ENCODE measurements at places on chromosomes 1 and 21.

- no peak for DNase-seq
These were observed 2.4 kb downstream of the USP21 start for GRCh38 chr1:161161652-161162051.

- no peak for DNase-seq
These were observed 42.8 kb downstream of the ELK4 start for GRCh38 chr1:205589046-205589445.

DNA sequence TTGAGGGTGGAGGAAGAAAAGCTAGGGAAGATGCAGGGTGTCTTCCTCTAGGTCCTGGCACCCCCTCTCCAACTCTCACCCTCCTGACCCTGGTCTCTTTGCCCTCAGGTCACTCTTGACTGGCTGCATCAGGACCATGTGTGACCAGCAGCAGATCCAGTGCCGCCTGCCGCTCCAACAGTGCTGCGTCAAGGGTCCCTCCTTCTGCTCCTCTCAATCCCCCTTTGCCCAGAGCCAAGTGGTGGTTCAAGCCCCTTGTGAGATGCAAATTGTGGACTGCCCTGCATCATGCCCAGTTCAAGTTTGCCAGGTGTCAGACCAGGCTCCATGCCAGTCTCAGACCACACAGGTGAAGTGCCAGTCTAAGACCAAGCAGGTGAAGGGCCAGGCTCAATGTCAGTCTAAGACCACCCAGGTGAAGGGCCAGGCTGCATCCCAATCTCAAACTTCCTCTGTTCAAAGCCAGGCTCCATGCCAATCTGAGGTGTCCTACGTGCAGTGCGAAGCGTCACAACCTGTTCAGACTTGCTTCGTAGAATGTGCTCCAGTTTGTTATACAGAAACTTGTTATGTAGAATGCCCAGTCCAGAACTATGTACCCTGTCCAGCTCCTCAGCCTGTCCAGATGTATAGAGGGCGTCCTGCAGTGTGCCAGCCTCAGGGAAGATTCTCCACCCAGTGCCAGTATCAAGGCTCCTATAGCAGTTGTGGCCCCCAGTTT, 1.8 kb downstream of the KPRP start:
- DNase-seq: no peak

DNA sequence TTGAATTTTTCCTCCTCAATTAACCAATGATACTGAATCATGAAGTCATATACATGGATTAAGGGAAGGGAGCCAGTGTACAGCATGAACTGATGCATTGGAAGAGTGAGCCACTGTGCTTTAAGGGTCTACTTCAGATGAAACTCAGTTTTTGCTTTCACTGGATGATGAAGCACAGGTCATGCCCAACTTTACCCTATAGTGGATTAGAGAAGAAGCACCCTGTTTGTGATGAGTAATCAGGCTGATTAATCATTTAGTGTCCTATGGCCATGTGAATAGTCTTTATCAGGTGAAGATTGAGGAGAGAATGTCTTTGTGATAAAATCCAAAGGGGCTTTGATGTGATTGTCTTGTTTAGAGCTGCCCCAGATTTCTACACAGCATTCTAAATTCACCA, 24.7 kb upstream of the LAMC1 start:
- DNase-seq: no peak

- no peak for DNase-seq
These were observed 167.1 kb downstream of the ZBTB18 start for GRCh38 chr1:244218220-244218619.

- no peak for DNase-seq
These were observed at the start of gene CELF3 for GRCh38 chr1:151716771-151717631. Gene CELF3 (minus strand): TSS chr1:151716803. CDS start chr1:151716020, 783 bp downstream.

GRCh38 chr1:226945858-226946245, 5.8 kb downstream of the COQ8A start:
- no peak for DNase-seq

DNA sequence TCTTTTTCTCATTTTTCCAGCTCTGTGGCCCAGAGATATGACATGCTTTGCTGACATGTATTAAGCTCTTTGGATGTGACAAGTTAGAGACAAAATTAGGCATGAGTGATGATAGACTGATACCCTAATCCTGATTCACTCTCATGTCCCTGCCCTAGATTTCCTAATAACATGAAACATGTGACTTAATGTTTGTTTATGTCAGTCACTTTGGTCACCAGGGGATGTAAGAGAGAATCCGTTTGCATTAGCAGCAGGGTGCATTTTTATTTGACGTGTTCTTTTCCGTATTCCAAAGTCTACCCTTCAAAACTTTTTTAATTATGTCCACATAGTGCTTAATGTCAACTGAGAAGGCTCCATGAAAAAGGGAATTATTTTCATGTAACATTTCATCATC, 192.4 kb downstream of the HMCN1 start:
- peak; percentile 31 for DNase-seq

- no peak for DNase-seq
These were observed 482 bp downstream of the TM2D1 start for GRCh38 chr1:61724506-61724812.

- DNase-seq: no peak
These were observed 50.2 kb upstream of the TIAM1 start for GRCh38 chr21:31394309-31394708.

GRCh38 chr1:173187671-173188237, 19.4 kb downstream of the TNFSF4 start:
- no peak for DNase-seq

DNA sequence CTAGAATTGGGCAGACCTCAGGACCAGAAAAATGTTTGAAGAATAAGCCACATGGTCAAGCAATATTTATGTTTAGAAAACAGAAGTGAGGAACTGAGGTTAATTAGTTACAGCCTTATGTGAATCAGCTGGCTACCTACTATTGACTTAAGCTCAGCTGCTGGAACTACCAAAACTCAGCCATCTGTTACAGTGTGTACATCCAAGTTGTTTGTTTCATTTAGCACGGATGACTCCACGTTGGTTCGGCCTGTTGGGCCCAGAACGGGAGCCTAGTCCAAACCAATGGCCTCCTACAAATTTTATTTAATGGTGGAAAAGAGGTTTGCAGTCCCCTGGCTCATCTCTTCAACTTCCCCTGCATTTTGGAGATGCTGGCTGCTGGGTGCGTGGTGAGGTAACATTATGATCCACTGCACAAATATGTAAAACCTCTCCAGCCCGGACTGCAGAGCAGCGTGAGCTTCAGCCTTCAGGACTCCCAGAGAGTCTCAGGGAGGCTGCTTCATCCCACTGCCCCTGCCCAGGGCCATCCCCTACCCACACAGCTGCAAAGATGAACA, 143.4 kb downstream of the ZZZ3 start:
- DNase-seq: peak; percentile 96

- peak; percentile 98 for DNase-seq
These were observed 28.5 kb upstream of the EPS8L3 start for GRCh38 chr1:109792056-109792831.

- DNase-seq: no peak
These were observed 28.1 kb downstream of the RAB4A start for GRCh38 chr1:229298887-229299503.

GRCh38 chr1:15283526-15283925, 36.5 kb downstream of the FHAD1 start:
- DNase-seq: no peak

DNA sequence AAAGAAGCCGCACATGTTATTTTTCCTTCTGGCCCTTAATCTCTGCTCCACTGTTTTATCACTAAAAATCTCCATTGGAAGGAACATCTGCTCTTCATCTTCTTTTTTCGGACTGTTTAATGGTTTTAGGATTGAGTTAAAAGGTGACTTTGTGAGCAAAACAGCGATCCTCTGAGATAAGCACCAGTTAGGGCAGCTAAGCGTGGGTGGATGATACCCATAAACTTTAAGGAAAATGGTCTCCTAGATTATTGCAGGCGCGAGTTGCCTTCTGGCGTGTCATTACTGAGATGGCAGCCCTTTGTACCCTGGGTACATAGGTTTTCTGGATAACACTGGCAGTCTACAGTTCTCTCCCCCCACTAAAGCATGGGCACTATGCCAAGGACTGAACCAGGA, 44.0 kb upstream of the HMGB4 start:
- no peak for DNase-seq

DNA sequence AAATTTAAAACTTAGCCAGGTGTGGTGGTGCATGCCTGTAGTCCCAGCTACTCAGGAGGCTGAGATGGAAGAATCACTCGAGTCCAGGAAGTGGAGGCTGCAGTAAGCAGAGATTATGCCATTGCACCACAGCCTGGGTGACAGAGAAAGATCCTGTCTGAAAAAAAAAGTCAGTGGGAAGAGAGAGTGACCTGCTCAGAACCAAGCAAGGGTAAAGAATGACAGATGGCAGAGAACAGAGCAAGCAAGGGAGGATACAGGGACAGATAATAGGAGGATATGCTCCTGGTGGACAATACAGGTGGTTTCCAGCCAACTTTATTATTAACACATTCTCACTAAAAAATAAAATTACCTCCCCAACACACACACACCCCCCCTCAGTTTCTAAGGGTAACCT, 4.6 kb upstream of the TMEM51 start:
- DNase-seq: no peak

GRCh38 chr1:227558732-227559262, 4.6 kb upstream of the ZNF678 start:
- DNase-seq: no peak

DNA sequence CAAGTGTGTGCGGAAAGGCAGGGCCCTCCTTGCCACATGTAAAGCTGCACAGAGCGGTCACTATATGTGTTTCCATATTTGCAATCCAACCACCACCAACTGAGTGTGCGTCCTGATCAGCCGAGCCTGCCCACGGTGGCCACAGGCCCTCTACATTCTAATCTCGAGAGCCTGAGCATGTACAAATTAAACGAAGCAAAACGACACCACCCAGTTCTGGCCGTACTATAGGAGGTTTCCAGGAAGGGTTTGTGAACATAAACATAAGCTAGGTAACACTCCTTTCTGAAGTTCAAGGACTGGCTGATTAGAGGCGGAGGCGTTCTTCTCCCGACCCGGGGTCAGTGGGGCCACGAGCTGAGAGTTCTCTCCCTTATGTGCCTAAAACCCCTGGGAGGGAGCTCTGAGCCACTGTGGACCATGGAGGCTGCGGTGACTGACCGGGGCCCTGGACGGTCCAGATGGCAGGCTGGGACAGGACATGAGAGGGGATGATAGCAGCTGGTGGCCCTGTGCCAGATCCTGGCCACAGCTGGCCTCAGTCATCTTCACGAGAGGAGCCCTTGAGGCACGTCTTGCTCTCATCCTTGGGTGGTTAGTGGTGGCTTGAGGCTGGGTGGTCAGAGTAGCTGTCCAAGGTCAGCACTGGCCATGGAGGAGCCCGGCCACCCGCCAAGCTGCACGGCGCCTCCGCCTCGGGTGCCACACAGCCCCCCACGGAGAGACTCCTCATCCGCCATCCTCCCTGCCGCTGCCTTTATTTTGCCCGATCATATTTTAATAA, 39.1 kb upstream of the TRAPPC10 start:
- no peak for DNase-seq

DNA sequence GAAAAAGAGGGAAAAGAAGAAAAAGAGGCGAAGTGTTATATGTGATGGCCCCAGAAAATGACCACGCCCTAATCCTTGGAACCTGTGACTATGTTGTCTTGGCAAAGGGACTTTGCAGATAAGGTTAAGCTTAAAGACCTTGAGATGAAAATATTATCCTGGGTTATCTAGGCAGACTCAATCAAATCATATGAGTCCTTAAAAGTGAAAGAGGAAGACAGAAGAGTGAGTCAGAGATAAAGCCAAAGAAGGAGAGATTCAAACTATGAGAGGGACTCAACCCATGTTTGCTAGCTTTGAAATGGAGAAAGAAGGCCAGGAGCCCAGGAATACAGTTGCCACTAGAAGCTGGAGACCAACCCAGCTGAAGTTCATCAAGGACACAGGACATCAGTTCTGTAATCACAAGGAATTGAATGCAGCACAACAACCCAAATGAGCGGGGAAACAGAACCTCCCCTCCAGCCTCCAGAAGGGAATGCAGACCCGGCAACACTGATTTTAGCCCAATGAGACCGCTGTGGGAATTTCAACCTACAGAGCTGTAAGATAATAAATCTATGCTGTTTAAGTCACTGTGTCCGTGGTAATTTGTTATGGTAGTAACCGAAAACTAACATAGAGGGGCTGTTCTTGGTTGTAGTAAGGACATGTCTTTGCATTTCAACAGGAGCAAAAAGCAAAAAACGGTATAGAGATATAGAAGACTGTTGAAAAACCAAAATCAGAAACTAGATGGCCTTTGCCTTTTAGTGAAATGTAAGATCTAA, 4.2 kb upstream of the RGS8 start:
- DNase-seq: no peak

DNA sequence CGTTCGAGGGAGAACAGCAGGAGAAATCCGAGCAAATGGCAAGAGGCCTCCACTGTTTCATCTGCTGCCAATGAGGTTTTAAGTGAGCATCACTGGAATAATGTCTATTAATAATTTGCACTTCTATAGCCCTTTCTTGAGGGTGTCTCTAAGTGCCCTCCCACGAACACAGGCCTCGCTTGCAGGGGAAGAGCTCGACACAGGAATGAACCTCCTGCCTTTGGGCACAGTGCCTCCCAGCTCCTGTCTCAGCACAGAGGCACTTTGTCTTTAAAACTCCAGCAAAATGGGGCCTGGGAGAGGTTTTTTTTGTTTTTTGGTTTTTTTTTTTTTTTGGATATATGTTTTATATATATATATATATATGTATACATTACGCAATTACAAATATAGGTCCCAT, 56.6 kb downstream of the OLIG1 start:
- no peak for DNase-seq

- DNase-seq: peak; percentile 34
These were observed 47.5 kb upstream of the CRNN start for GRCh38 chr1:152461544-152461943.

DNA sequence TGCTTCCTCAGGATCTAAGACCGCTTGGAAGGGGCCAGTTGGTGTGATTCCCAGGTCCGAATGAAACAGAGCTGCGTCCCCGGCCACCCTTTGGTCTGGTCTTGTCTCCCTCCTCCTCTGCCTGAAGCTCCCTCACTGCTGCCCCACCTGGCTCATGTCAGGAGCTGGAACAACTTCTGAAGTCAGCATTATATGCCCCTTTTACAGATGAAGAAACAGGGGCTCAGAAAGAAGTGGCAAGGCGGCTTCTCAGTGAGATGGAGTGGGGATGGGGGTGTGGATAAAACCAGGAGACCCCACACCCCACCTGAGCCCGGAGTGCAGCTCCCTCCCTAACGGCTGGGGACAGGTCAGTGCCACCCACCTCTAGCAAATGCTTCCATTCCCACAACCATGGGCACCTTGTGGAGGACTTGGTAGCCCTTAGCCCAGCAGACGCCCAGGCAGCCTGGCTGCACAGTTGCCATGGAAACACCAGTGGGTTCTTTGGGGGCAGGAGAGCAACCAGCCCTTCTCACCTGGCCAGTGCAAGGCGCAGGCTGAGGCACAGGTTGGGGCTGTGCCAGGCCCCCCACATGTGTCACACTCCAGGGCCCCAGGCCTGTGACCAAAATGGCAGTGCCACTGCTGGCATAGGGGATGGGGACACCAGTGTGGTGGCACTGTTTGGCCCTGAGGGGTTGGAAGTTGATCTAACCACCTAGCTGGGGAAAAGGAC, 31.9 kb upstream of the ECE1 start:
- DNase-seq: no peak

GRCh38 chr1:209560529-209560928, 23.0 kb upstream of the CAMK1G start:
- no peak for DNase-seq
